GM06990 (cell line): ENCODE measurements at places on chromosomes 2 and 18.

DNA sequence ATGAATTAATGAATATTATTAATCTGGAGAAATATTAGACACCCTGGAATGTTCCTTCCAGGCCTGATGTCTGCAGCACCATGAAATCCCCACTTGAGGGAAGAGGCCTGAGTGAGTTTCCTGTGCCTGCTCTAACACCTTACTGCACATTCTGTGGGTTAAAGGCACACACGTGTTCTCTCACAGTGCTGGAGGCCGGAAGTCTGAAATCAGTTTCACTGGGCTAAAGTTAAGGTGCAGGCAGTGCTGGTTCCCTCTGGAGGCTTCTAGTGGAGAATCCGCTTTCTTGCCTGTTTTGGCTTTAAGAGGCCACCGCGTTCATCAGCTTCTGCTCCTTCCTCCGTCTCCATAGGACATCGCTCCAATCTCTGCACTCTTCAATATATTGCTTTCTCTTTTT, 48.7 kb downstream of the ACKR3 start:
- no peak for DNase-seq

- no peak for DNase-seq
Measured at GRCh38 chr2:119407430-119408220, 24.0 kb upstream of the TMEM37 start.

DNA sequence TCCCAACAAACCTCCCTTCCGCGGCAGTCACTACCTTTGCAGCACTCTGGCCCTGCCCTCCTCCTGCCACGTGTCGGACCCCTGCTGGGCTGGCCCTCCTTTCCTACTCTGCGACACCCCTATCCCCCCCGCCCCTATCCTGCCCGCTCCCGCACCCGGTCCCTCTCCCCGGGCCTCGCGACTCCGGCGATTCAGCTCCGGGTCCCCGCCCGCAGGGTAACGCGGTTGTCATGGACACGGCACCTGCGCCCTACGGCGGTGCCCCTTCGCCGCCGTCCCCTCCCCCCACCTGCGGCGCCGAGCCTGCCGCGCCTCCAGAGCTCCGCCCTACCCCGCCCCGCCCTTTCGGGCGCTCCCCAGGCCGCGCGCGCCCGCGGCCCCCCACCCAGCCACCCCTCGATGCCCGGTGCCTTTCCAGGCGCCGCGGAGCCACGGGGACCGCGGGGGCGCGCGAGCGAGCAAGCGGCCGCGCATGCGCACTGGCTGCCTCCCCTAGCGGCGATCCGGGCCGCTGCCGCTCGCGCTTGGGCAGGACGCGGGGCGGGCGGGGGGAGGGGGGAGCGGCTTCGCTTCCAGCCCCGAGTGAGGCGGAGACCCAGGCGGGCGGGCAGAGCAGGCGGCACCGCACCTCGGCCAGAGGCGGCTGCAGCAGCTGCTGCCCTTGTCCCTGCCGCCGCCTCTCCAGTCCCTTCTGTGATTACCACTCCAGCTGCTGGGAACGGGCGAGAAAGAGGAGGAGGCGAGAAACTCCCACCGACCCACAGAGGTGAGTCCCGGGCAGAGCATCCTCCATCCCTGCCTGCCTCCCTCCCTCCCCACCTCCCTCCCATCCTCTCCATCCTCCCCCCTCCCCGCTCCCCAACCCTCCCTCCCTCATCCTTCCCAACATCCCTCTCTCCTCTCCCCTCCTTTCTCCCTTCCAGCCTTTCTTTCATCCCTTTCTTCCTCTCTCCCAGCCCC, at the start of gene CTNNA2:
TSS of gene CTNNA2 (plus strand) at position 610 of the 960 bp plus-strand sequence.
- peak; percentile 39 for DNase-seq

- DNase-seq: no peak
Measured at GRCh38 chr18:53360501-53361443, 863.7 kb downstream of the MBD2 start.

DNA sequence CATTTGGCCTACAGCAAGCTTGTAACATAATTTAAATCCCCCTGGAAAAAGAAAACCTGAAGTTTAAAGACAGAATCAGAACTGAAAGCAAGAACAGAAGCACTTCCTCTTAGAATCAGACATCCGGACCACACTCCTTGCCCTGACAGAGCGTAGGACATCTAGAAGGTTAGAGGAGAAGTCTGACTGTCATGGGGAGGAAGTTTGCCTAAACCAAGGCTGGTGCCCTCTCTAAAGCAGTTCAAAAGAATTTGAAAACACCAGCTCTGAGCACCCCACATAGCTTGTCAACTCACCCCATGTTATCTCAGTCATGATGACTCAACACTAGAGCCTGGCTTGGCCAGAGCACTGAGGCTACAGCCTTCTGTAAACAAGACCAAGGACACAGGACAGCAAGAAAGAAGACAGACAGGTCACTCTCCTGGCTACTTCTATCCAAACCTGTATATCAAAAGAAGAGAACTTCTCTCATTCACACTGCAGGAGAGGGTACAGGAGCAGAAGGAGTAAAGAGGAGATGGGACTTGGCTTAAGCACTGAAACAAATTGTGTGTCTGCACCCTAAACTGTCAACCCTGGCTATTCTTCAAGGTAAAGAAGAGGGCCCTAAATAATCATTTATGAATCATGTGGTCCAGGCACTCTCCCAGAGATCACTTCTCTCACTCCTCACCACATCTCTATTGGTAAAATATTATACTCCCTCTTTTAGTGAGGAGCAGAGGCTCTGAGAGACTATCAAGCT, 198.6 kb downstream of the MEMO1 start:
- DNase-seq: peak; percentile 59

DNA sequence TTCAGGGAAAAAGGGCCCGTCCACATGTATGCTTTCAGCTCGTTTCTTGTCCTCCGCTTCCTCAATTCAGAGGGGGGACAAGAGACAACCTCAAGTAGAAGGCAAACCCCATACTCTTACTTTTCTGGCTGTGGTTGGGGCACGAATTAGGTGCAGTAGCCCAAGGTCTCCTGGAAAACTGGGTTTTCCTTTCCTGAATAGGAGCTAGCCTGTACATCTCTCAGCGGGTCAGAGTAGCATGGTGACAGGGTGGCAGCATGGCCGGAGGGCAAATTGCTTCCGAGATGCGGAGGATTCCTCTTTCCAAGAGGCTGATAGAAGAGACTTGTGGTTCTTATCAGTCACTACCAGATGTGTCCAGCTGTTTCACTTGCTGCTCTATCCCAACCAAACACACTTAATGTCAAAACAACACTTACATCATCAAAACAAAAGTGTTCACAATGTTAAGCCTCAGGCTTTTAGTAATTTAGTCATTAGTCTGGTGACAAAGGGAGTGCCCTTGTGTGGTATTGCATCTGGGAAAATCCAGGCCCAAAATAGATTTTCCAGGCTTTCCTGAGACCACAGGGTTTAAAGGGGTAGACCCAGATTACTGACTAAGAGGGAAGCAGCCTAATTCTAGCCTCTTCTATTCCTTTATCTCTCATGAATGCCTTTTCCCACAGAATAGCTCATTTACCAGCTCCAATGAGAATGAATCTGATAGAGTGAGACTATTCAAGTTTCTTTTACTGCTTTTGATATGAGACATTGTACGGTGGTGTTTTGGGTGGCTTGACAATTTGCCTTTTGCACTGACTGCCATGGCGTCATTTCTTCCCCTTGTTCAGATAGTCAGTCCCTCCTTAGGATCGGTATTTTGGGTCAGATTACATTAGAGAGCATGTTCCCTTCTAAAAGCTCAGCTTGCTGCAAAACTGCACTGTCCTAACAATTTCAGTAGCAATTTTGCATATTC, 162.0 kb downstream of the LTBP1 start:
- no peak for DNase-seq
